ENCODE measurements at places on chromosomes 16 and 17. TPM values are rescaled to one million over a fixed set of nuclear protein-coding genes. Genes with fewer than 3 reads are reported as not detected.

Gene FBXW10B
- 0.62 TPM for total RNA-seq

Gene ANKRD40CL
- not detected for total RNA-seq

Gene DPEP2
- total RNA-seq = not detected

Gene MAF
- total RNA-seq = 14.9 TPM

Gene ACSM2B
- not detected for total RNA-seq
